ENCODE measurements at places on chromosomes 1 and 21. TPM values are rescaled to one million over a fixed set of nuclear protein-coding genes. Genes with fewer than 3 reads are reported as not detected.

PGLYRP3 gene
- polyA plus RNA-seq: not detected

DNA sequence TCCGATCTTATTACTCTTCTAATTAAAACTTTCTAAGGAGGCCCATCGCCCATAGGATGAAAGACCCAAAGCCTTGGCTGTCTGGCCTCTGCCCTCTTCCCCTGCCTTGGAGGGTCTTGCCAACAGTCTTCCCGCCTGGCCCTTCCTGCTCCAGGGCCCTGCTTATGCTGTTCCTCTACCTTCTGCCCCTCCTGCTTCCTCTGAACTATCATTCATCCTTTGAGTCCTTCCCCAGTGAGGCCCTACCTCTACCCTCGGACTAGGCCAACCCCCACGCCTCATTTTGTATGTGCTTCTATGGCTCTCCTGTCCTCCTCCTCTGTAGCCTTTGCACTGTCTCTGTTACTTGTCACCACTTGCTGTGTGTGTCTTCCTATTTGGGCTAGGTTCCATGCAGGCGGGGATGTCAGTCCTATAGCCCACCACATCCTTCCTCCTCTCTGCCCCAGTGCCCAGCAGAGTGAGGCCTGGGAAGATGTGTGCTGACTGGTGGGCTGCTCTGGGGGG is 5.4 kb downstream of the RUSC1 start:
- H3K36me3 ChIP-seq: peaks cover 30% of the 10 kb centered on the region
- no peaks in the 10 kb centered on the region for H3K27me3 ChIP-seq
- no peak overlapping the region for H3K4me3 ChIP-seq
- no peak overlapping the region for H3K27ac ChIP-seq

GRCh38 chr1:61055110-61055614 is 27.2 kb upstream of the NFIA start:
- no peak overlapping the region for H3K27ac ChIP-seq
- no peaks in the 10 kb centered on the region for H3K36me3 ChIP-seq
- no peaks in the 10 kb centered on the region for H3K27me3 ChIP-seq
- H3K4me3 ChIP-seq: no peak overlapping the region
- H3K4me1 ChIP-seq: peaks cover 4% of the 10 kb centered on the region

BNIPL gene
- 0.16 TPM for polyA plus RNA-seq

- no peaks in the 10 kb centered on the region for H3K27me3 ChIP-seq
- no peak overlapping the region for H3K4me3 ChIP-seq
- no peak overlapping the region for H3K27ac ChIP-seq
These were observed 27.7 kb upstream of the TTLL10 start for GRCh38 chr1:1146026-1146425.

FAM229A gene
- polyA plus RNA-seq: 8.0 TPM

Measured in SK-N-SH (cell line).